Astrocyte (in vitro differentiated cells and primary cell): ENCODE measurements at places on chromosomes 6 and 20. TPM values are rescaled to one million over a fixed set of nuclear protein-coding genes. Genes with fewer than 3 reads are reported as not detected.

C6orf141 gene
- 0.55 and 4.6 TPM in 2 replicates for total RNA-seq

GRCh38 chr20:9590189-9590588 is 75.8 kb downstream of the LAMP5 start:
- DNase-seq, result peak; percentile 9

- DNase-seq, result no peak
Observed at GRCh38 chr6:159639721-159640120, 53.3 kb downstream of the SOD2 start.

DNA sequence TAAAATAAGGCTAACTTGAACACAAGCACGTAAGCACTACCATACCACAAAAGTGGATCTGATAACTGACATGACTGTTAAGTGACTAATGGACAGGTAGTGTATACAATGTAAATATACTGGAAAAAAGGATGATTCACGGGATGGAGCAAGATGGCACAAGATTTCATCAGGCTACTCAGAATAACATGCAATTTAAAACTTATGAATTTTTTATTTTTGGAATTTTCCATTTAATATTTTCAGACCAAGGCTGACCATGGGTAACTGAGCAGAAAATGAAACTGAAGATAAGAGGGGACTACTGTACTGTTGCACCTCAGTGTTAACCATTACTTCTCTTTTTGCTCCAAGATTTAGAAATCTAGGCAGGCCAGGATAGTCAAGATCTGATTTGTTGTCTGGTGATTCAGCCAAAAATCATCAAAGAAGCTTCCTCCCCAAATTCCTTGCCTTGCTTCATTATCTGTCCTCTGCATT is 45.4 kb downstream of the TPBG start:
- peak; percentile 67 for DNase-seq

DNA sequence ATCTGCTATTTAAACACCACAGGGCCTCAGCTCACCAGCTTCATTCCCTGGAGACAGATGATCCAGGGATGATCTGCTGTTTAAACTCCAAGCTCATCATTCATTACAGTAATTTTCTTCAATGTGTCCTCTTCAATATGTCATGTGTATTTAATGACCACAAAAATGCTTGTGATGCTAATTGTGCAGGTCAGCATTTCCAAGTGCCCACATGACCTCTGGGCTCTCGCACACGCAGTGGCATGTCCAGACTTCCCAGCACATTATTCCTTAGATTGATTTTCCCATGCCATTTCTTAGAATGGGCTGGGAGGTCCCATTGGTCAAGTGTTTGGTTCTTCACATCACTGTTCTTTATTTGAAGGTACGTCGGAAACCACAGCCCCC is 434.4 kb downstream of the HAO1 start:
- DNase-seq, result no peak

- DNase-seq, result no peak
Observed at GRCh38 chr6:11243861-11244260, 11.4 kb upstream of the NEDD9 start.

DNA sequence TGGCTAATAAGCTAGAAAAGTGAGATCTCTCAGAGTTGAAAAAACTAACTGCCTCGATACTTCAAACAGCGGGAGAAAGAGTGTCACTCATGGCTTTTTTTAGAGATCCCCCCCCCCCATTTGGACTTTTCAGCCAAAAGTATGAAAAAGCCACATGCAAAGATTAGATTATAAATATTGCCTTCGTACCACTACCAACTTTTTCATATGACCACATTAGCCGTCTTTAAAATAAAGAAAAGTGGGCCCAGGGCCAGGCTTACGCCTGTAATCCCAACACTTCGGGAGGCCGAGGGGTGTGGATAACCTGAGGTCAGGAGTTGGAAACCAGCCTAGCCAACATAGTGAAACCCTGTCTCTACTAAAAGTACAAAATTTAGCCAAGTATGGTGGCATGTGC is 4.4 kb downstream of the PGK2 start:
- DNase-seq, result no peak

DNA sequence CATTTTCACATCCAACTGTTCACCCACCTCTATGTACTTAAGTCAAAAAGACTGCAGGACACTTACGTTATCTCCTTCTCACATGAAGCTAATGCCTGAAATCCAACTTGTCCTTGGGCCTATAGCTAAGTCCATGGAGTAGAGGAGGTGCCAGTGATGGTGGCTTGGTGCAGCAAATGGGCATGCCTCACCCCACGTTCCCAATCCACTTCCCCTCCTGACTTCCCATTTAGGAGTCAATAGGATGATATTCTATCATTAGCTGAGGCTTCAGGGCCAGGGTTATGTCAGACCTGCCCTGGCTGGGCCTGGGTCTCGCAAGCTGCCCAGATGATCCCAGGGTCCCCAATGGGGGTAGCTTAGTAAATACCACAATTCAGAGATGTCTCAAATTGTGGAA is 410.4 kb downstream of the MAFB start:
- DNase-seq, result no peak

CST5 gene
- 0.41 and 0.50 TPM in 2 replicates for total RNA-seq

GRCh38 chr6:151326116-151326825 is 65.1 kb downstream of the ZBTB2 start:
- no peak for DNase-seq

SAMD5 gene
- 0.36 and 0.93 TPM in 2 replicates for total RNA-seq

DNA sequence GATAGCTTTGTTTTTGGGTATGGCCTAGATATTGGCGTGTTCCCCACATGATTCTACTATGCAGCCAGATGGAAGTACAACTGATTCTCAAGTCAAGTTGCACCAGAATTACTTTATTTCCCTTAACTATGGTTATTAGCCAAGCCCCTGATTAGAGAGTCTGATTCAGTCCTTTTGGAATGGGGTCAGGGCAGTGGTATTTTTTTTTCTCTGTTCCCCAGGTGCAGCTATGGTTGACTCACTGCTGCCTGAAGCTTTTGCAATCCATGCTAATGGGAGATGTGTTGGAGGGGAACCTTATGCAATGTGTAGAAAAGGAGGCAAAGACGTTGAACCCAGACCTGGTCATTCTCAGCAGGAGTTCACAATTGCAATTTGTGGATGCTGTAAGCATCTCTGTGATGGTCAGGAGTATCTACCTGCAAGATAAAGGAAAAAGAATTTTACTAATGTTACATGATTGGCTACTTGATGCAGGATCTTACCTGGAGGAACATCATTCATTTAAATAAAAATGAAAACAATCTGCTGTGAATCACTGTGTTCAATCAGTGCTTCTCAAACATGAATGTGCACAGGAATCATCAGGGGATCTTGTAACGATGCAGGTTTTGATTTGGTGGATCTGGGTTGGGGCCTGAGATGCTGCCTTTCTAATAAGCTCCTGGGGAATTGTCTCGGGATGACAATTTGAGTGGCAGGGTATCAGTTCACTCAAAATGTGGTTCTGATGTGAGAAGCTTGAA is 49.4 kb downstream of the PFDN4 start:
- peak; percentile 95 for DNase-seq

GRCh38 chr20:63409834-63410435 is 48.8 kb upstream of the CHRNA4 start:
- DNase-seq, result no peak

TSHZ2 gene
- 0.72 and 1.2 TPM in 2 replicates for total RNA-seq

DNA sequence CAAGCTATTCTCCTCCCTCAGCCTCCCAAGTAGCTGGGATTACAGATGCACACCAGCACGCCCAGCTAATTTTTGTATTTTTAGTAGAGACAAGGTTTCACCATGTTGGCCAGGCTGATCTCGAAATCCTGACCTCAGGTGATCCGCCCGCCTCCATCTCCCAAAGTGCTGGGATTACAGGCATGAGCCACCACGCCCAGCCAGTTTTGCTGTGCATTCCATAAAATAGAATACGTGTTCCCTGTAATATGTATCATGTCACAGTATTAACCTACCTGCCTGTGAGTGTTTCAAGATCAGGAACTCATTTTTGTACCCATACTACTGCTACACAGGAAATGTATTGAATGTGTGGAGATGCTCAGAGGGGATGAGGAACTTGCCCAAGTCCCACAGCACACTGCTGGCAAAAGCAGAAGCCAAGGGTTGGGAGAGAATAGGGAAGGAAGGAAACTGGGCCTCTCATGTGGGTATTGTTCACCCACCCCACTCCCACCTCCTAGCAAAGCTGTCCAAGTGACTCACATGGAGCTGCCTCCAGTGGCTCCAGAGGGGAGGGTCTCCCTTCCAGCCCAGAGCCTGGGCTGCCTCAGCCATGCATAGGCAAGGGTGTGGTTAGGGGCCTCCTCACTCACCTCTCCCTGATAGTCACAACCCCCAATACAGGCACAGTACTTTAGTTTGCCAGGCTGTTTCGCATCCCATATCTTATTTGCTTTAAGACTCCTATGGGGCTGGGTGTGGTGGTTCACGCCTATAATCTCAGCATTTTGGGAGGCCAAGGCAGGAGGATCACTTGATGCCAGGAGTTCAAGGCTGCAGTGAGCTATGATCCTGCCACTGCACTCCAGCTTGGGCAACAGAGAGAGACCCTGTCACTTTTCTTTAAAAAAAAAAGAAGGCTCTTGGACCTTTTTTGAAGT is 9.4 kb downstream of the HM13 start:
- peak; percentile 61 for DNase-seq

DNA sequence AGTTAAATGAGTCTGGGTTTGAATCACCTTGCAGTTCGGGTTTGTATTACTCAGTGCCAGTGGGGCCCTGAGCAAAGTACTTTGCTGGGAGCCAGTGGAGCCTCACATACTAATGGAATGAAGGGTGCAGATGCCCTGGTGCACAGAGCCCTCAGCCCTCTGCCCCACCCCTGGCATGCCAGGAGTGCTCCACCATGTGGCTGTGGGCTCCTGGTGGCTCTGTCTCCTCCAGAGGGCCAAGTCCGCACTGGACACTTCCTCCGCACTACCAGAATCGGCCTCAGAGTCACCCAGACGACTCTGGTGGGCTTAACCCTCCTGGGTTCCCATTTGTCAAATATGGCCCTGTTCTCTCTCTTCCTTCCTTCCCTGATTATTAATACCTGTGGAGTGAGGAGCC is 94.0 kb downstream of the STK35 start:
- DNase-seq, result no peak

DNA sequence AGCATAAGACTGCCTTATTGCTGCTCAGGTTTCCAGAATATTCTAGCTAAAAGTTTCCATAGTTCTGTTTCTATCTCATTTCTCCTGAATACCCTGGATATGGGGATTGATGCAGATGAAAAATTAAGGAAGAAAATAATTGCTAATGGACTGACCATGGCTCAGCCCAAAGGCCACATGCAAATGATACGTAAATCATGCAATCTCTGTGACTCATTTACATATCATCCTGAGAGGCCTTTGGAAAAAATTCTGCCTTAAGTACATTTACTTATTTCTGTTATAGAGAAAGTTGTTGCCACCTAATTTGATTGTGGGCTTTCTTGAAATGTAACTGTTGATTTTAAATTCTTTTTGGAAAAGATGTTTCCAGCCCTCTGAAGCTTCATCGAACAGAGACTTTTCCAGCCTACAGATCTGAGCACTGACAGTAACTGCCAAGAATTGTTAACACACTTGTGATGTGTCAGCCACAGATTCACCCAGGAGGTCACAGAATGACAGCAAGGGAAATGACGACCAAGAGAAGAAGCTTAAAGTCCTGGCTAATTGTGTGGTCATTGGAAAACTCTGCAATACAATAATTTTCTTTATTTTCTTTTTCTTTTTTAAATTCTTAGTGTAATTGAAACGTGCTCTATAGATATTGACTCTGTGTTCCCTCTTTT is 174.8 kb downstream of the DOK5 start:
- DNase-seq, result peak; percentile 30

- no peak for DNase-seq
Observed at GRCh38 chr20:37977786-37978185, 55.5 kb downstream of the TTI1 start.

CYP21A2 gene
- total RNA-seq, result 0.11 and 0.46 TPM in 2 replicates

- no peak for DNase-seq
Observed at GRCh38 chr6:113662688-113663333, 194.3 kb upstream of the MARCKS start.

STMND1 gene
- 0.16 TPM in 1 of 2 replicates, not detected in the other for total RNA-seq

- DNase-seq, result peak; percentile 58
Observed at GRCh38 chr6:138410972-138411880, 7.2 kb downstream of the HEBP2 start.

OR5V1 gene
- total RNA-seq, result not detected in 2 replicates

GRCh38 chr6:7624796-7625710 is 35.1 kb downstream of the SNRNP48 start:
- no peak for DNase-seq

GRCh38 chr6:105593805-105594671 is 191.2 kb upstream of the PREP start:
- peak; percentile 72 for DNase-seq

GRCh38 chr20:45489083-45489531 is 19.6 kb downstream of the WFDC2 start:
- peak; percentile 5 for DNase-seq

DNA sequence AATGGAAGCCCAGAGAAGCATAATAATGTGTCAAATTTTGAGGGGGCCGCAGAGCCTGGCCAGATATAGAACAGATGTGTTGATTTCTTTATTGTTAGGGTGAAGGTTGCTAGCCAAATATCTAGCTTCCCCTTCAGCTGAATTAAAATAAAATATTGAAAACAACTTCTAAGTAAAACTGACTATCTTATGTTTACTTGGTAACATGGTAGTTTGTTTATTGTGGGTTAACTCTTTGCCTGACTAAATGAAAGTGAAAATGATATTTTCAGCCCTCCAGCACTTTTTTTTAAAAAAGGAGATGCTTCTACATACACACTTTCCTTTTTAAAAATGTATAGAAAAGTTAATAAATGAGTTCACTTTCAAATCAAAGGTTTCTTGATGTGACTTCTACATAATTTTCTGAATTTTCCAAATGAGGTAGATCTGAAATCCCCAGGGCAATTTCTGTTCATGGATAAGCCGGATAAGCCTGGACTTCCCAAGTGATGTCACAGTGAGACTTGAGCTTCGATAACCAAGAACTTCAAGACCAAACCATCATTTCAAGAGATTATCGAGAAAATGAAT is 172.1 kb upstream of the OLIG3 start:
- no peak for DNase-seq

PAX1 gene
- not detected in 2 replicates for total RNA-seq

DNA sequence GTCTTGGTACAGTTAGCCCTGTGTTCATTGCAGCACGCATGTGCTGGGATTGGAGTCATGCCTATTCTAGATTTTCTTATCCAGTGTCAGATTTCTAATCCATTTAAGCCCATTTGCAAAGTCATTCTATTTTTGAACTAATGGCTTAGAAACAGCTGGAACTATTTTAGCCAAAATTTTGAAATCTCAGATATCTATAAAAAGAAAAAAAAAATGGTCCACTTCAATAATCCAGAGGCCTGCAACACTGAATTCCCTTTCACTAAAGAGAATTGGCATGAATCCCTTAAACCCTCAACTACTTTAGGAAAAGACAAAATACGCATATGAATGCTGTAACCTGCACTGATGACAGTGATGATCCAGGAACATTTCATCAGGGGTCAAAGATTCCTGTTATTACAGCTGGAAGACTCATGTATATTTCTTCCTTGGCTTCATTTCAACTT is 1.5 kb downstream of the COL21A1 start:
- no peak for DNase-seq

KCNB1 gene
- total RNA-seq, result 0.38 and 0.48 TPM in 2 replicates

DNA sequence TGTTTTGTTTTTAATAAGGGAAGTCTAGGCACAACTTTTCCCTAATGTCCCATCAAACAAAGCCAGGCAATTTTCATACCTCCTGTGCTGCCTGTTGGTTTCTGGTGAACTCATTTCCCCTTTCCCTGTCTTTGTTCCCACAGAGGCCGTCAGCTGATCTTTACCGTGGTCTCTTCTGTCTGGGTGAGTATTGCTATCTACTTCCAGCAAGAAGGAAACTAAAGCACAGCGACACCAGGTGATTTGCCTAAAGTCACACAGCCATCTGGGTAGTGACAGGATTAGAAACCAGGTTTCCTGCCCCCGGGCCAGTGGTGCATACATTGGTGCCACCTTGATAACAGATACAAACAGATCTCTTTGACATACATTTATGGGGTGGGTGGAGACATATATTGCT is 59.6 kb downstream of the RAB44 start:
- no peak for DNase-seq
